ENCODE measurements at places on chromosomes 5 and 9.
A peak's percentile ranks its signal among the peaks of the same experiment; 100 is the strongest.

GRCh38 chr5:143985832-143986515 lies 174.0 kb downstream of the HMHB1 start:
- DNase-seq = no peak

DNA sequence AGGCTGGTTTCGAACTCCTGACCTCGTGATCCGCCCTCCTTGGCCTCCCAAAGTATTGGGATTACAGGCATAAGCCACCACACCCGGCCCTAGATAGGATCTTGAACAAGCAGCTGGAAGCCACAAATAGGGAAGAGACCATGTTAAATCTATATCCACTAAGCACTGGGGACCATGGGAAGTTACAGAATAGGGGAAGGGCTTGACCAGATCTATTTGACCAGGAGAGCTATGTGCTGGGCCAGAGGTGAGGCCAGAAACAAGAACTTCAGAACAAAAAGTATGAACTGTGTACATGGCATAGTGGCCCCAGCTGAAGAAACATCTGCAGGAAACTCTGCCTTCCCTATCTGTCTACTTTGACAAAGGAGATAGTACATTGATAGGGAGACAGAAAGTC lies 10.8 kb downstream of the KLF4 start:
- no peak for DNase-seq

DNA sequence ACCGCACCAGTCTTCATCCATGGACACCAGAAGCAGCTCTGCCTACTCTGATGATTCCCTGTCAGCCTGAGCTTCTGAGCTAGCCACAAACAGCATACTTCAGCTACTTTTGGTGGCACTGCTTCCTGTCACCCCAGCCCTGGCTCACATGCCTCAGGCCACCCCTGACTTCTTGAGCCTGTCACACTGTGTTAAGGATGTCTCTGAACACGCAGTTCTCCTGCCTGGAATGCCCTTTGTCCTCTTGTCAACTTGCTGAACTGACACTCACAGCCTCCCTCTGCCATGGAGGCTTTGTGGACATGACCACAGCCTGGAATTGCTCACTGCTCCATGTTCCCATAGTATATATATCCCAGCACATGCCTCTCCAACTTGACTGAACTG lies 7.2 kb downstream of the MACROH2A1 start:
- DNase-seq = no peak

- DNase-seq = no peak
Observed at GRCh38 chr9:11469745-11470144, 856.9 kb upstream of the PTPRD start.

DNA sequence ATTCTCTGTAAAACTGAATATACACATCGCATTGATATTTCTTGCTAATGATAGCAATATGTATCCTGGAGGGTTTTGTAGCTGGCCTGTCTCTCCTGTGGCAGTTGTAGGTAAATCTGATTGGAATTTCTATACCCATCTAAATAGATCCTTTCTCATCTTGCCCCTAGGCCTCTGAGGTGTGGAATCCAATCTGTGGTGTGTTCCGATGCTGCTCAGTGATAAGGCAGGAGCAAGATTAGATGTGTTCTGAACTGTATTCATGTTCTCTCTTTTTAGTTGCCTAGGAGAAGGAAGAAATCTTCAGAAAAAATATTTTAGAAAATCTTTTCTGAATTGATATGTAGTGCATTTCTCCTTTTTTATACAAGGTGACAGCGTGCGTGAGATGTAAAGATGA lies 507.5 kb downstream of the NR2F1-AS1 start:
- no peak for DNase-seq

GRCh38 chr9:137252555-137253506 lies 1.7 kb downstream of the STPG3 start:
- no peak for DNase-seq

- DNase-seq = no peak
Observed at GRCh38 chr9:109893241-109893640, 113.2 kb downstream of the PALM2AKAP2 start.

DNA sequence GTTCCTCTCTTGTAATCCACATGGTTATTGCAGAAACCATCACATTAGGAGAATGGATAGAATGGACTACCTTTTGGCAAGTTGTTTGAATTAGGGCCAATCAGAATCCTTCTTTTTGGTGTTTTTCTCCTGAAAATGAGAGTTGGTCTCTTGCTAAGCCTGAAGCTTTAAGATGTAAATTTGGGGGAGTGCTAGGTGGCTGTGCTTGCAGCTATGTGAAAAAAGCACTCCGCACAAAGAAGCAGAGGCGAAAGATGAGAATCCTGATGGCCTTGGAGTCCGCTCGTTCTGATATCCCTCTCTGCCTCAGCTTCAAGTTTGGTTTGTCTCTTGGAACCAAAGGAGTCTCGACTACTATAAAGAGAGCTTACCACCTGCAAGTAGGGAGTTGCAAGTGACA lies 63.6 kb downstream of the INIP start:
- DNase-seq = no peak

DNA sequence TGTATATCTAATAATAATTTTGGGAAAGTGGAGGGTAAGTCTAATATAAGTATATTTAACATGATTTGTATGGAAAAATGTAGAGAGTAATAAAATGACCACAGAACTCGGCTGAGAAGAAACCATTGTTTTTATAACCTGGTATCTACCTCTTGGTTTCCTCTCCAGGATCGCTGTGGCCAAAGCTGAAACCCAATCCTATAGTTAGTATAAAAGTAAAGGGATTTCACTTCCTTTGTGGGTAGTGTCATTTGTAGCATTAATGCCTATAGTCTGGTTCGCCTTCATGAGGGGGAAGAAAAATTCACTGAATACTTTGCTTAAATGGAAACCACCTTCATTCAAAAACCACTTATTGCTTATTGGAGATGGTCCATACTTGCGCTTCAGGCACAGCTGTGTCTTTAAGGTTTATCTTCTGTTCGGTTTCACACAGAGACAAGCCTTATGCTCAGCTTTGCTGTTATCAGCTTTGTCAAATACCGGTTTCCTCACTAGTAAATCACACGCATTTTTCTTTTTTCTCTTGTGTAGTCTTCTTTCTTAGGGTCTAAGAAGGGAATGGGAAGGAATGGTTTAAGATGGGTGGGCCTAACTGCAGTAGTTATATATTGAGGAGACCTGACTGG lies 12.1 kb downstream of the PIK3R1 start:
- no peak for DNase-seq

GRCh38 chr5:9347541-9348295 lies 198.2 kb downstream of the SEMA5A start:
- no peak for DNase-seq

DNA sequence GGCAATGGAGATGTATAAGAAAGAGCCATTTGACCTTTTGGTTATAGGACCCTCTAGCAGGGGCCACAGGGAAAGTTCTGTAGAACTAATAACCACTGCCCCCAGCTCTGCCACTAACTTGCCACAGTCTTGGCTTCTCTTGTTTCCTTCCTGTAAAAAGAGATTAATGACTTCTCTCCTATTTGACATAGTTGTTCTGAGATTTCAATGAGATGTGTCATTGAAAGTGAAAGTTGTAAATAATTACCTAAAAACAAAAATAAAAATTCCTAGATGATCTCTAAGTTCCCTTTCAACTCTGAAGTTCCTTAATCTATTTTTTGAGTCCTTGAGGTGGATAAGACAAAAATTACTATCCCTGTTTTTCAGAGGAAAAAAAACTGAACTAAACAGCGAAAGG lies 1.4 kb upstream of the KIF12 start:
- DNase-seq = no peak

DNA sequence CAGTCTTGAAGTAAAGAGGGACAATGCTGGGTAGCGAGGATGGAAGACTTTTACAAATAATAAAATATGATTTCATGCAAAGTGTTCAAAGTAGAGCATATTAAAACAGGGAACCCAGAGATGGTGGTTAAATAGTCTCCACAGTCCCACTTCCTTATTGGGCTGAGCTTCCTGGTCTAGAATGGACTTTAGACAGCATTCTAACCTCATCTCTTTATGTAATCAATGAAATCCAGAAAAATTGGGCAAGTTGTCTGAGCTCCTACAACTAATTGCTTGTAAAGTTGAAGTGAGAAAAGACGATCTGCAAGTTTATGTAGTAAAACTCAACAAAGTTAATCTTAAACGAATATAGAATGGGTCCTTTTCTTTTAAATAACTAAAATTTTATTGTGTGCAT lies 328.9 kb downstream of the PJA2 start:
- no peak for DNase-seq

DNA sequence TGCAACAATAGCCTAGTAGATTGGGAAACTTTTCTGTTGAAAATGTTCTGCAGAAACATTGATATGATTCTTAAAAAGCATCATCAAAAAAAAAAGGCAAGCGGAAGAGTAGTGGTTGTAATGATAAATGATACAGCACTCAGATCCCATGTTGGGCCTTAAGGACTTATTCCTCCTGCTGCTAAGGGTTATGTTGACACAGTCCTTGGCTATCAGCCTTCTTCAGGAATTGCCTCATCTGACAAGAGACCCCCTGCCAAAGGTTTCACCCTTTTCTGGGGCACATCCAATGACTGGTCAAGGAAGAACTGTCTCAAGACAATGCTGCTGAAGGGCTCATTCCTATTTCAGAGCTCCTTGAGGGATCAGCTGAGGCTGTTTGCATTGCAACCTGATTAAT lies 44.3 kb upstream of the MAMDC2 start:
- DNase-seq = no peak

GRCh38 chr5:148734518-148734917 lies 80.2 kb upstream of the HTR4 start:
- no peak for DNase-seq

DNA sequence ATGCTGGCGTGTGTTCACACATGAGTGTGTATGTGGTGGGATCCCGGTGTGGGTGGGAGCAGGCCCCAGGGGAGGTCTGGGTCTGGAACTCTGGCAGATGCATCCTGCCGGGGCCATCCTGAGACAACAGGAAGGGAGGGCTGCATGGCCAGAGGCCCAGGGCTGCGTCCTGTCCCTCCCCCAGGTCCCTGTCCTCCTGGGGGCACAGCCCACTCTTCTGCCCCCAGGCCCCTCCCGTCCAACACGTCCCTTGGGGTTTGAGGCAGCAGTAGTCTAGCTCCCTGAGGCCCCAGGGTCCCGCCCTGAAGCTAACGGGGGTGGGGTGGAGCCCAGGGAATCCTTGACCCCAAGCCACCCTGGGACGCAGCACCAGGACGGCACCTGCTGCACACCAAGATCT lies 16.6 kb downstream of the FLT4 start:
- DNase-seq = no peak

GRCh38 chr9:98767915-98768314 lies 28.4 kb downstream of the ANKS6 start:
- no peak for DNase-seq

DNA sequence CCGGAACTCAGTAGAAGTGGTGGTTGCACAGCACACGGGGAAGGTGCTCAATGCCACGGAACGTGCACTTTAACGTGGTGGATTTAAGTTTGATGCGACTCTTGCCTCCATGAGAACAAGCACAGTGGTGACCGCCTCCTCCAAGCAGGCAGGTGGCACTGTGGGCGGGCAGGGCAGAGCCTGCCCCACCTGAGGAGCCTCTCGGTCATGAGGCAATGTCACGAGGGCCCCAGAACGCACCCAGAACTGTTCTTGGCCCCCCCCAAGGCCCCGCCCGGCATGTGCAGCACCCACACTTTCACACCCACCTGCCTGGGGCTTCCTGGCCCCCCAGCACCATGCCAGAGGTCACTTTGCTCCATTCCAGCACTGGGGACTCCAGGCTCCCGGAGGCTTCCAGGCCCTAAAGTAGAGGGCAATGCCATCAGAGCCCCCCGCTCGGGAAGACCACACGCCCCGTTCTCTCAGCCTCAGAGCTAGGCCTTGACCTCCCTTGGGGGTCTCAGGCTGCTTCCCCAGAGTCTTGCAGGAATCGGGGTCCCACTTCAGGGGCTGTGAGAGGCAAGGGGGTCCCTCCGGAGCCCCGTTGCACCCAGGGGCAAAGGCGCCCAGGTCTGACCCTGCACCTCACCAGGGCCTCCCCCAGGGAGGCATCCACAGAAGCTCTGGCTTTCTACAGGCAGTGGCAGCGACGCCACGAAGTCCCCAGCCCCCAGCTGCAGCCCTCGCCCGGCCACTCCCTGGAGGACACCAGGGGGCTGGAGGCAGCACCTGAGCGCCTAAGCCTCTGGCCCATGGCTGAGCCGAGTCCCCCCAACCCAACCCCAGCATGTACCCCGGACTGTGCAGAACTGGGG lies 14.0 kb downstream of the CCDC187 start:
- DNase-seq = no peak

DNA sequence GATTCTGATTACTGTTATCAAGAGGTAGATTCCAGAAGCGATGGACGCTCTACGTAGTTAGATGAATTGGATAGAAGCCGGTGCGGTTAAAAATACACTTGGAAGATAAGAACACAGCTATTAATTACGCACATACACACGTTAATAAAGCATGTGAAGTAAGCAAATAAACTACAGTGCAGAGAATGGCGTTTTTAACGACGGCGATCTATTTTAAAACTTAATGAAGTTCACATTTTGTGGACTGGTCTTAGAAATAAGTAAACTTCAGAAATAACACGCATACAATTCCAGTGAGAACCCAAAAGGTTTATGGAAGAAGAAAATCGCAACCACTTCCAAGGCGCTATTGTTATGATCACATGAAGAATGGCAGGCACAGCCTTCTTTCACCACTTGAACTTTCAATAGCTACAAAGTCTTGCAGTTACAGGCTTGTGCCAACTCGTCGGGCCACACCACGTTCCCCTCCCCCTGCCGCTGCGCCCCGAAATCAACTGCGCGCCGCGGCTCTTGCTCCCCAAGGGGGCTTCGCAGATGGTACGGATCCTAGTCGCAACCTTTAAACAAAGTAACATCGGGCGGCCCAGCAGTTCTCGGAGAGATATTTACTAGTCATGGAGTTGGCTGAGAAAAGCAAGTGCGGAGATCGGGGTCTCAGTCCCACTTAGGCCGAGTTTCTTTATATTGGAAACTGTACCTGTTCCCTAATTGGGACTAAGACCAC lies 866 bp upstream of the SEMA6A start:
- DNase-seq = no peak

DNA sequence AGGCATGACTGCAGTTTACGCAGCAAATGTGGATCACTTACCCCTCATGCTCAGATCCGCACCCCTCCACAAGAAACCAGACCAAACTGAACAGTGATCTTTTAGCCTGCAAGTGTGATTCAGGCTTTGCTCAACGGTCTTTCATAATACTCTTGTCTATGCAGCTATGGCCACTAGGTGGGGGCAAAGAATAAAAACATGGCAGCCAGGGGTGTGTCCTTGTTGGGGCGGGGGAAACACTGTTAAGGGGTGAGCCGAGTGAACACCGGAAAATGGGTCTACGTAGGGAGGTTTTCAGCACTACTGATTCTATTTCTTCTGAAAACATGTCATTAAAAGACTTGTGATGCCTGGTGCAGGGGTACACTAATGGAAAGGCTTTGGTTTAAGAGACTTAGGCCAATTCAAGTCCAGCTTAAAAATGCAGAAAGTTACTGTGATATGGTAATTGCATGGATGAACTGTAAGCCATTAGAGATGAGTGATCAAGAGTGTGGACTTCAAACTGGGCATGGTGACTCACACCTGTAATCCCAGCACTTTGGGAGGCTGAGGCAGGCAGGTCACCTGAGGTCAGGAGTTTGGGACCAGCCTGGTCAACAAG lies 49.9 kb upstream of the GPR151 start:
- DNase-seq = peak; percentile 5

GRCh38 chr9:122403381-122404000 lies 32.7 kb downstream of the PTGS1 start:
- DNase-seq = no peak

All from activated T-helper 1 cell treated with Interleukin-2 at 50 U/mL for 16 hours (primary cell).